Fibroblast of skin of scalp (primary cell): ENCODE measurements at places on chromosomes 6 and 20.

GRCh38 chr6:125434760-125435159, 133.0 kb upstream of the HDDC2 start:
- DNase-seq, result no peak

GRCh38 chr6:34556031-34556471, at the start of gene SPDEF:
Gene SPDEF, minus strand, starts transcription at chr6:34556329. Its CDS starts 11,874 bp downstream, at chr6:34544455.
- DNase-seq, result no peak

GRCh38 chr20:62511915-62512610, 36.3 kb upstream of the GATA5 start:
- DNase-seq, result no peak

- DNase-seq, result no peak
These were observed 7.2 kb upstream of the C6orf141 start for GRCh38 chr6:49543087-49543858.

DNA sequence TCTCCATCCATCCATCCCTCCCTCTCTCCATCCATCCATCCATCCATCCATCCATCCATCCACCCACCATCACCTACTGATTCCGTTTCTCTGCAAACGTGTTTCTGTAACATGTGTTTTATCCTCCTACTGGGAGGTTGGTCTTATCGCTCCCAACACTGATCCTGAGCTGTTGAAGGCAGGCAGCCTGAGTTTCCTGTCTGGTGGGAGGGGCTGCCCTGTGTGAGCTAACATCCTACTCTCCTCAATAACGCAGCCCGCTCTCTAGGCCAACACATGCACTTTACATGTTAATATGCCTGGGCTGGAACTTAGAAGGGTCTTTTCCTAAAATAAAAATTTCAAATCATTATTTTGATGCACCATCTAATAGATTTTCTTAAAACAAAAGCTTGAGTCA, 126.5 kb downstream of the WDR27 start:
- no peak for DNase-seq

- no peak for DNase-seq
These were observed 725.3 kb downstream of the COL12A1 start for GRCh38 chr6:74480561-74480960.

GRCh38 chr6:31308050-31308844, 36.4 kb upstream of the HLA-C start:
- no peak for DNase-seq

DNA sequence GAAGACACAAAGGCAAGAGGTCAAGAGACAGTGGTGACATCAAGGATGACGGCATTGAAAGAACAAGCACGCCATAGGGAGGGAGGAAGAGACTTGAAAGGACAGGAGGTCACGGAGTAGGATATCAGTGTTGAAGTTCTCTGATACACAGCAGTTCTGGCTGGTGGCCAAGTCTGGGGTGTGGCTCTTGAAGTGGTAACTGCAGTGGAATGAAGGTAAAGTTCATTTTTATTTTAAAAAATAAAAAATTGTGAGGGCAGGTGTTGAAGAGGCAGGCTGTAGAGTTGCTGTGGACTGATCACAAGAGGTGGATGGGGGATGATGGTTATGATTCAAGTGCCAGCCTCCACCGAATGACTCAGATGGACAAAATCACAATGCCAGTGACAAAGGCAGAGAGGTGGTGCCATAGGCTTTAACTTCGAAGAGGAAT, 53.2 kb upstream of the BMP2 start:
- DNase-seq, result no peak

DNA sequence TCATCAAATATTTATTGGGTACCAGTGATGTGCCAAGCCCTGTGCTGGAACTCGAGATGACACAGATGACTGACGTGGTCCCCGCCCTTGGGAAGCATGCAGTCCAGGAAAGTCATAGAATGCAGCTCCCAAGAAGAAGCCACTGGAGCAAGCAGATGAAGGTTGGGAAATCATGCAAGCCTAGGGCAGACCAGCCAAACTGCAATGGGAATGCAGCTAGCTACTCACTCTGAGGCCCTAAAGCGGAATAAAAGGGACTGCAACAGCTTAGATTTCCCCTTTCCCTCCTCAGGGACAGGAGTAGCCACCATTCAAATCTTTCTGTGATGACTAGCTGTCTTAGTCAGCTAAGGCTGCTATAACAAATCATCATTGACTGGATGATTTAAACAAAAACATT, 152.2 kb downstream of the MAFB start:
- peak; percentile 34 for DNase-seq

GRCh38 chr6:19180348-19181072, 656.7 kb upstream of the ID4 start:
- DNase-seq, result peak; percentile 35
